Immature natural killer cell (primary cell): ENCODE measurements at places on chromosomes 13 and 19.

- no peak for DNase-seq
These were observed 175.9 kb upstream of the TRPC4 start for GRCh38 chr13:38045278-38046048.

DNA sequence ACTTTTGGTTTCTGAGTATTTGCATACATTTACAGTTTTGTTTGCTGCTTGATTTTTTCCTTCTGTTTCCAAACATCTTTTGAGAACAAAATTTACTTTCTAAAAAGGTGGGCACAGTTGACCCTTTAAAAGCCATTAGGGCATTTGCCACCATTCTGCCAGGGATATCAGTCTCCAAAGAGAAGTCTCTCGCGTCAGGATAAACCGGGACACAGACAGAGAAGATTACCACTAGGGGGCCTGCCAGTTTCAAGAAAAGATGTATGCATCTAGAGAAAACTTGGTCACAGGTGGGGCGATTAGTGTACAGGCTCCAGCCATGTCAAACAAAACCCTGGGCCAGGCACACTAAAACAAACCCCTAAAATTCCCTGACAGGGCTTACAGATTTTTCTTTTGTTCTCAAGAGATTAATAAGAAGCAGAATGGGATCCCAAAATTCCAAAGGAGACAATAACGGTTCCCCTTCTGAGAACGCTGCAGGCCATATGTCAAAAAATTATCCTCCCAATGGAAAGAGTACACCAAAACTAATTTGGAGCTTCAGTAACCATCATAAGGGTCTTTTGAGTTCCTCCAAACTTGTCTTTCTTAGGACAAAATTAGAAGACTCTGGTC is 10.7 kb upstream of the PABPC3 start:
- no peak for DNase-seq

DNA sequence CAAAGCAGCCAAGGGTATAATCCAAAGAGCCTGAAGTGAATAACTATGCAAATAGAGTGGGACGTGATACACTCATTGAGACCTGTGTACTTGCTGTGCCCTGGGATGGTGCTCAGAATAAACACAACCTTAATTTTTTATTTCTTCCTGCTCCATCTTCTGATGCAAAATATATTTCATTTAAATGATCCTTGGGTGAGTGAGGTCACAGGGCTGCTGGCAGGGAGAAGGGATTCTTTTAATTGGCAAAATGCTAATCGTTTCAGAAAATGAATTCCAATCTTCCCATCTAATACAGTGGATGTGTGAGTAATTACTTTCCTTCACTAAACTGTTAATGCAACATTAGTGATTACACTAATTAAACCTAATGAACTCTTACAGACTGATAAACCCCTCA is 63.5 kb downstream of the SIAH3 start:
- no peak for DNase-seq

GRCh38 chr13:75679459-75679858 is 43.3 kb downstream of the LMO7 start:
- DNase-seq, result no peak

DNA sequence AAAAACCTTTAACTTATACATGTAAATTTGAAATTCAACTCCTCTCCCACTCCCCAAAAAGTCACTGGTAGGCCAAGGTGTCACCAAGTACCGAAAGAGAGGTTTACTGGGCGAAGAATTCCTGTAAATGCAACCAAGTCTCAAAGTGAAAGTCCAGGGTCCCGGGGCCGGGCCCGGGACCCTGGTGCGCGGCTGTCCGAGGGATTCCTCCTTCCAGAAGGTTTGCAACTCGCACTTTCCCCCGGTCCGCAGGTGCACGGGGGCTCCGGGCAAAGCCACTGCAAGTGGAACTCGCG is 1.1 kb downstream of the STK24 start:
- no peak for DNase-seq
